ENCODE measurements at places on chromosomes 16 and 17.

DNA sequence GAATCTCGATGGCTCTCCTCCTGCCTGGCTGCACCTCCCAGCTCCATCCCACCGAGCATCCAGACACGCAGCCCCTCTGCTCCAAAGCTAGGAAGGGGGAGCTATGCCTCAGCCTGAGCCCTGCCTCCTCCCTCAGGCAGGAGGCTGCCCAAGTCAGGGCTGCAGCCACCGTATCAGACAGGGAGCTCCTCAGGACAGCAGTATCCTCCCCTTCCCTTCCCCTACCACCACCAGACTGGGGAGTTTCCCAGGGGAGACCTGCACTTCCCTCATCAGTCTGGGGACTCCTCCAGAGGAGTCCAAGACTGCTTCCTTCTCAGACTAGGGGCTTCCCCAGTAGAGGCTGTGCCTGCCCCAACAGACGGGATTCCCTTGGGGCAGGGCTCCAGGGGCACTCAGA is 17.5 kb downstream of the TMEM132E start:
- DNase-seq: no peak

GRCh38 chr16:52073024-52073423 is 473.9 kb downstream of the TOX3 start:
- no peak for DNase-seq

GRCh38 chr17:65953316-65954147 is 238.4 kb downstream of the CEP112 start:
- no peak for DNase-seq

DNA sequence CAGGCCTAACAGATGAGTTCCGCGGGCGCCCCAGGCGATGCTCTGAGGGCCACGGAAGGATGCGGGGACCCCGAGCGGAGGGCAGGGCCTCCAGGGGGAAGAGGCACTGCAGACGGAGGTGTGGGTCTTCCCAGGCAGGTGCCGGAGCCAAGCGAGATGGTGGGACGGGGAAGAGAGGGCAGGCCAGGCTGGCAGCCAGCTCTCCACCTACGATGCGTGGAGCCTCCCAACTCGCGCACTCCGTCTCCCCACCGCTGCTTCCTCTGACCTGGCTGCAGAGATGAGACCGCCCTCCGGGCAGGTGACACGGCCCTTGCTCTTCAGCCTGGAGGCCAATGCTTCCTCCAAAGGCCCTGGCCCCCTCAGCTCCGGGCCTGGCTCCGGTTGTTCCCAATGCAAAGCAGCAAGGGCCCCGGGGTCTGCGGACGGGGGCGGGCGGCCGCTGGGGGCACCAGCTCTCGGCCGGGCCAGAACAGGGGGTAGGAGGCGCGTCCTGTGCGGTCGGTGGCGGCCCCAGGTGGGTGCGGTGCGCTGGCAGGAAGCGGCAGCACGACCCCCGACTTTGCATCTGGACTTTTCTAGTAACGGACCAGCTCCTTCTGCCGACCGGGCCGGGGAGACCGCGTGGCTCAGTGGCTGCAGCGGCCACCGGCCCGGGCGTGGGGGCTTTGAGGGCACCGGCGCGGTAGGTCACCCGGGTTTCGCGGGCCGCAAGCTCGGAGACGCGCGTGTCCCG is 1.5 kb upstream of the SOX8 start:
- no peak for DNase-seq

DNA sequence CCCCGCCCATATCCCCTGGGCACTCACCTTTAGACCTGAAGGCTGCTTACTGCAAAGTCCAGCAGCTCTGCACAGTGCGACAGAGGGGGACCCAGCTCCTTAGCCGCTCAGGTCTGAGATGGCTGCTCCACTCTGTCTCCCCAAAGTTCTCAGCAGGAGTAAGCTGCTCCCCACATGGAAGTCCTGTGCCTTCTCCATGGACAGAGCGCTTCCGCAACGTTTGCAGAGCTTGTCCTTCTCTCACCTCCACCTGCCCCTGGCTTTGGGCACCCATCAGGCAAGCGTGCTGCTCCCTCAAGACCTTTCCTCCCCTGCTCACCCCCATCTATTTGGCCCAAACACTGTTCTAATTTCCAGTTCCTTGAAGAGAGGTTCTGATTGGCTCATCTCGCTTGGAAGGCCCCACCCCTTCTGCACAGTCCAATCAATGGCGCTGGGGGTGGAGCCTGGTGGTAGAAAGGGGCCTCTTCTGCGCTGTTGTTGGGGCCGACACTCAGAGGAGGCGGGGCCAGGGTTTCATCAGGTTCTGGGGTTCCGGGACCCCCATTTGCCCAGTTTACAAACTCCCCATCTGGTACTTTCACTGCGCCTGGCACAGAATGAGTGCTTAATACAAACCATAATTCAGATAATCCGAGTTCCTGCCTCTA is 137.2 kb downstream of the CYLD start:
- no peak for DNase-seq

GRCh38 chr16:23119570-23119969 is 29.7 kb downstream of the USP31 start:
- DNase-seq: no peak

DNA sequence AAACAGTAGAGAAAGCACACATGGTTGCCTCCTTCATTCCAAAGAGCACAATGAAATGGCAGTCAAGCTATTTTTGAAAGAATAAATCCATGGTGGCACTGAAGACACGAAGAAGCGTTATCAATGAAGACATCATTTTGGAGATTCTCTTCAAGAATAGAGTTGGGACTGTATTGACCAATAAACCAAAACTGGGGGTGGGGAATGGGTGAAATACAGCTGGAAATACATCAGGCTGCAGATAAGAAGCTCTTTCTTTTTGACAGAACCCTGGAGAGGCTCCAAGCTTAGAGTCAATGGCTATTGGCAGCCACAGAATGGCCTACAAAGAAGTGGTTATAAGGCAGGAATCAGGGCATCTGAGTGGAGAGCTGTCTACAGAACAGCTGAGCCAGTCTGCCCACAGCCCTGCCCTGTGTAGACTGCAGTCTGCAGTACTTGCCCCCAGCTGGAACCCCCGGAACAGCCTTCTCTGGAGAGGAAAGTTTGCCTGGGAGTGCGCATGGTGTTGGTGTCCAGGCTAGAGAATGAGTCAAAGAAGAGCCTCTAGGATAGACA is 100.4 kb downstream of the STX8 start:
- DNase-seq: no peak

DNA sequence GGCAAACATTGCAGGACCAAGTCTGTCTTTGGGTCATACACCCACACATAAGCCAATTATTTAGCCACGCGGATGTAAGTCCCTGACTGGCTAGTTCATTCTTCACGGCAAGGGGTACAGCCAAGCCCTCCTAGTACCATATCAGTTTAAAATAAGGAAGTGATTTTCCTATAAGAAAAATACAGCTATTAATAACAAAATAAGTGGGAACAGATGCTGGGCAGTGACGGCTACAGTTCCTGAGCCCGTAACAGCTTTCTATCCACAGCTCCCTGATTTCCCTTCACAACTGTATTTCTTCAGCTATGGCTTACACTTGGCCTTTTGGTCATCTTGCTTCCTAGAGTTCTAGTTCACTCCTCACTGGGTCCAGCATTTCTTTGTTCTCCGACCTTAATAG is 542.4 kb upstream of the C16orf82 start:
- no peak for DNase-seq

DNA sequence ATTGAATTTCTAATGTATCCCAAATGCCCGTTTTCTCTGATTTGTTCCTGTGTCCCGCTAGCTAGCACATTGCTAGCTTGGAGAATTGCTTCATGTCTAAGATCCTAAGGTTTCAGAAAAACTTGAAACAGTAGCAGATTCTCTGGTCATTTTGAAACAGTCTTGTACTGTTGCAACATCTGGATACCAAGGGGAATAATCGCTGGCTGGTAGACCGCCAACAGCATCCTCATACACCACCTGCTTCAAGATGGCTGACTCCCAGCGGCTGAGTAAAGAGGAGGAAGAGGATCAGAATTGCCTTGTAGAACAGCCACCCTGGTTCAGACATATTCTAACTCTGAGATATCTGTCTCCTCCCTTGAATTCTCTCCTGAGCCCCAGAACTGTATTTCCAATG is 226.7 kb upstream of the ELAC2 start:
- no peak for DNase-seq

DNA sequence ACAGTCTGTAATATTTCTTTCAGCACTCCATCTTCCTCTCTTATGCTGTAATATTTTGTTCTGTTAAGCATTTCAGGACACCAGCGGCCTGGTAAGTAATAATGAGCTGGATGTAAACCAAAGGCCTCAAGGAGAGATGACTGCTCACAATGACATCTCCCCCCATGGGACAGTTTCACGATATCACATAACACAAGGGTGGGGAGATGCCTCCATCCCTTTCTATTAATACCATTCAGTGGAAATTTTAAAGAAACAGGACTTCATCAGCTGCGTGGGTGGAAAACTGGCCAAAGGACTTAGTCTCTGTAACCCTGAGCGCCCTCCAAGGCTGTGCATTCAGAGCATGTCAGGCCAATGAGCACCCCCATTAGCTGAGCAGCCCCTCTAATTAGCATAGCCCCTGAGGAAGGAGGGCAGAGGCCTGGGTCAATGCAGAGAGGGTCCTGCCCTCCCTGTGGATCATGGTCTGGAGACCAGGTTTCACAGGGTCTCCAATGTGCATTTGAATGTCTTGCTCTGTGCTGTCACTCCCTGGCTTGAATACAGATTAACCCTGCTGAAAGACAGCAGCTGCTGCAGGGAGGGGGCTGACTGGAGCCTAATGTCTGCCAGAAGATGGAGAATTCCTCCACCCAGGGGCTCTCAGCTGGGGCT is 156.4 kb downstream of the HS3ST2 start:
- DNase-seq: no peak

GRCh38 chr17:9120471-9120870 is 99.2 kb downstream of the NTN1 start:
- no peak for DNase-seq

DNA sequence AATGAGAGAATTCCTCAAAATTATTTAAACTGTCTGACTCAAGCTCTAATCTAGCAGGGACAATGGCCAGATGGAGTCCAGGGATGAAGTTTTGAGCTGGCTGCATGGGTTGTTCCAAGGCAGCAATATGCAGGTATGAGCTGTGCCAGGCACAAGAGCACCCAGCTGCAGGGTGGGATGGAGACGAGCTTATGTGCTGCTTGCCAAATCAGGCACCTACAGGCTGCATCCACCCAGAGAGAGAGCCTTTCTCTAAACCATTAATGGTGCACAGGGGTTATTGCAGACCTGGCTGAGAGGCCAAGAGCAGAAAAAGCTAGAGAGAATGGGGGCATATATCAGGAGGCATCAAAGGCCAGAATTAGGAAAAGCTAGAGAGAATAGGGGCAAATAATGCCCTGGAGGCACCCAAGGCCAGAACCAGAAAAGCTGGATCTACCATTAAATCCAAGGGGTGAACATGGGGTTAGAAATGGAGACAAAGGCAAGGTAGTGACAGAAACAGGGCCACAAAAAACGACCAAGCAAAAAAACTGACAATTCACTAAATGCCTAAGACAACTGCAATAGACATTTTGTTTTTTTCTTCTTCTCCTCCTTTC is 11.0 kb downstream of the KRT33A start:
- DNase-seq: no peak

Measured in SW 1271 (cell line).